ENCODE measurements at places on chromosomes 5 and 9. TPM values are rescaled to one million over a fixed set of nuclear protein-coding genes. Genes with fewer than 3 reads are reported as not detected.

The CMBL gene
- polyA plus RNA-seq = 47.4 TPM

The CCDC183 gene
- 4.8 TPM for polyA plus RNA-seq

The NOXA1 gene
- 2.5 TPM for polyA plus RNA-seq

The NPR2 gene
- polyA plus RNA-seq = 33.1 TPM

The UNC13B gene
- polyA plus RNA-seq = 26.6 TPM

The CTNND2 gene
- polyA plus RNA-seq = 2.9 TPM

The C9orf43 gene
- 0.91 TPM for polyA plus RNA-seq

The ANKRD20A1 gene
- polyA plus RNA-seq = 0.81 TPM

The FAM81B gene
- polyA plus RNA-seq = not detected

The KLF4 gene
- 6.0 TPM for polyA plus RNA-seq

Data from left renal pelvis (tissue), 4 donors.